Uterus (tissue), 4 donors: ENCODE measurements at places on chromosomes 13 and 19.

GRCh38 chr13:42551611-42552010 is 22.3 kb upstream of the TNFSF11 start:
- no peak for DNase-seq

- no peak for DNase-seq
These were observed 55.5 kb downstream of the EDNRB start for GRCh38 chr13:77863144-77863543.

GRCh38 chr19:14218620-14219330 is 12.8 kb upstream of the ADGRL1 start:
- no peak for DNase-seq

- no peak for DNase-seq
These were observed 44.7 kb downstream of the ARHGEF18 start for GRCh38 chr19:7393459-7393858.

- DNase-seq: no peak
These were observed 104.1 kb upstream of the ZNF492 start for GRCh38 chr19:22530042-22530441.

DNA sequence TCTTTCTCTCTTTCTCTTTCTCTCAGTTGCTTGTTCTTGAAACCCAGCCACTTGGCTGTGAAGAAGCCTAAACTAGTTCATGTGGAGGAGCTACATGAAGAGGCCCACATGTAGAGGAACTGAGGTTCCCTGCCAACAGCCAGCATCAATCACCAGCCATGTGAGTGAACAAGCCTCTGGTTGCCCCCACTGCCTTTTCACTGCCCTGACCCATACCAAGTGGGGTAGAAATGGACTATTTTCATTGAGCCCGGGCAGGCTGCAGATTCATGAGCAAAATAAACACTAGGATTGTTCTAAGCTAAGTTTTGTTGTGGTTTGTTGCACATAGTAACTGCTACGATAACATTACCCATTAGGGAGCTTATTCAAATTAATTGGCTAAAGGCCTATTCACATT is 78.7 kb upstream of the FAM216B start:
- DNase-seq: no peak

DNA sequence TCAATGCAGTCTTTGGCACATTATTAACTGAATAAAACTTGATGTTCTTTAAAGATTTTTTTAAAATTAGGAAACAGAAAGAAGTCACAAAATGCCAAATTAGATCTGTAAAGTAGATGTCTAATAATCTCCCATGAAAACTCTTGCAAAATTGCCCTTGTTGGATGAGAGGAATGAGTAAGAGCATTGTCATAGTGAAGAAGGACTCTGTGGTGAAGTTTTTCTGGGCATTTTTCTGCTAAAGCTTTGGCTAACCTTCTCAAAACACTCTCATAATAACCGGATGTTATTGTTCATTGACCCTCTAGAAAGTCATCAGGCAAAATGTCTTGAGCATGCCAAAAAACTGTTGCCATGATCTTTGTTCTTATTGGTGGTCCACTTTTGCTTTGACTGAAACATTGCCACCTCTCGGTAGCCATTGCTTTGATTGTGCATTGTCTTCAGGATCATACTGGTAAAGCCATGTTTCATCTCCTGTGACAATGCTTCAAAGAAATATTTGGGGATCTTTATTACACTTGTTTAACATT is 549.3 kb downstream of the LIG4 start:
- DNase-seq: no peak

- no peak for DNase-seq
These were observed 165.4 kb downstream of the KATNAL1 start for GRCh38 chr13:30141775-30142485.

- no peak for DNase-seq
These were observed 92.6 kb upstream of the TSC22D1 start for GRCh38 chr13:44668688-44669087.

- DNase-seq: no peak
These were observed 44.4 kb upstream of the NPAS1 start for GRCh38 chr19:46975011-46975924.

DNA sequence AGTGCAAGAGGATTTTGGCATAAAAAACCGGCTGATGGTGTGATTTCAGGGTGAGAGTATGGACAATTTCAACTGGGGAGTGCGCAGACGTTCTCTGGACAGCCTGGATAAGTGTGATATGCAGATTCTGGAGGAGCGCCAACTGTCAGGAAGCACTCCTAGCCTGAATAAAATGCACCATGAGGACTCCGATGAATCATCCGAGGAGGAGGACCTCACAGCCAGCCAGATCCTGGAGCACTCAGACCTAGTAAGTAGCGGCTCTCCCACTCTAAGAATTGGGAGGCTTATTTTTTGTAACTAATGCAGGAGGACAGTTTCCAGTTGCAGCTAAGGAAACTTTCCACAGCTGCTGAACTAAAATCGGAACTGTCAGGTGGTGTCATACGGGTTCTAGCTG is 53.6 kb downstream of the ZAR1L start:
- peak; percentile 88 for DNase-seq

DNA sequence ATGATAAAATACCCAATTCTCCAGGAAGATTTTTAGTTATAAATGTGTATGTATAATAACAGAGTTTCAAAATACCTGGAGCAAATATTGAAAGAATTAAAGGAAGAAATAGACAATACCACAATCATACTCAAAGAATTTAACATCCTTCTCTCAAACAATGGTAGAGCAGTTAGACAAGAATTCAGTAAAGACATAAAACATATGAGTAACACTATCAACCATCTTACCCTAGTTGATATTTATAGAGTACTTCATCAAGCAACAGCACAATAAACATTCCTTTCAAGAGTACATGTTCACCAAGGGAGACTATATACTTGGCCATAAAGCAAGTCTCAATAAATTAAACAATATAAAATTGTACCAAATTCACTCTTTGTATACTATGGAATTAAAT is 108.4 kb downstream of the DLEU7 start:
- no peak for DNase-seq

DNA sequence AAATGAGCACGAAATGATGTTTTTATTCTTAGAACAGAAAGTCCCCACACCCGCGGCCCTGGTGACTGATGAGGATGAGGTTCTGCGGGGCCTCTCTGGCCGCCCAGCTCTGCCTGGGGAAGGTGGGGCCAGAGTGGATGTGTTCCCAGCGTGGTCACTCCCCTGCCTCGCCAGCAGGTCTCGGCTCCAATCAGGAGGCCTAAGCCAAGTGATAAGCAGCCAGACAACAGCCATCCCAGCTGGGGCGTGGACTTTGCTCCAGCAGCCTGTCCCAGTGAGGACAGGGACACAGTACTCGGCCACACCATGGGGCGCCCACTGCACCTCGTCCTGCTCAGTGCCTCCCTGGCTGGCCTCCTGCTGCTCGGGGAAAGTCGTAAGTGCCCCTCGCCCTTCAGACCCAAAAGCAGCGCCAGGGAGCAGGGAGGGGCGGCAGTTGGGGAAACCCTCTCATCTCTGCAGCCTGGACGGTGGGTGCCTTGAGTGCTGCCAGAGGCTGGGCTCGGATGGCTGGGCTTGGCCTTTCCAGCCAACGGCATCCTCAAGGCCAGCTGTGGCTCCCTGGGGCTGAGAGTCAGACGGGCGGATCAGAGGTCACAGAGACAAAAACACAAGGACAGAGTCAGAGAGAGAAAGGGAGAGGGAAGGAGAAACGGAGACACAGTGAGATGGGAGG is at the start of gene F10:
TSS of gene F10 (plus strand) at position 250 of the 676 bp plus-strand sequence. CDS start at position 307, 57 bp downstream.
- DNase-seq: peak; percentile 70

- no peak for DNase-seq
These were observed 11.7 kb upstream of the OVOL3 start for GRCh38 chr19:36099166-36099785.

GRCh38 chr19:58325311-58326022 is 1.3 kb upstream of the ZSCAN22 start:
- no peak for DNase-seq

DNA sequence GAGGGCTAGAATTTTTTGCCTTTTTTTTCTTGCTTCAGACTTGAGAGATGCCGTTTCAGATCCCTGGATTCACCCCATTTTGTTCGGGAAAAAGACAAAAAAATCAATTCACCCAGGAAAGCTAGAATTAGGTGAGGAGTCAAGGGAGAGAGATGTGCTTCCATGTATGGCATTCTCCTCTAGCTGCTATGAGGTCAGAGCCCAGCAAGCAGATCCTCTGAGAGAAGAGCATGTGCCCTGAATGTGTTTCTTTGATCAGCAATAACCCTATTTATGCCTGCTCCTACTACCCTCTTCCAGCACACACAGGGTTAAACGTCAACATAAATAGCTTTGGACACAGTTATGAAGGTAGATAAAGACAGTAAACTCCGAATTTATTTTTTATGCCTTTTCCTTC is 53.6 kb downstream of the NDFIP2 start:
- no peak for DNase-seq

DNA sequence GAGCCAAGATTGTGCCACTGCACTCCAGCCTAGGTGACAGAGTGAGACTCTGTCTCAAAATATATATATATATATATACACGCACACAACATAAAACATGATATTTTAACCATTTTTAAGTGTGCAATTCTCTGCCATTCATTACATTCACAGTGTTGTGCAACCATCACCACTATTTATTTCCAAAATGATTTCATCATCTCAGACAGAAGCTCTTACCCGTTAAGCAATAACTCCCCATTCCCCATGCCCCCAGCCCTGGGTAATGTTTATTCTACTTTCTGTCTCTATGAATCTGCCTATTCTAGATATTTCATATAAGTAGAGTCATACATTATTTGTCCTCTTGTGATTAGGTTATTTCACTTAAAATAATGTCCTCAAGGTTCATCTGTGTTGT is 20.3 kb downstream of the WDR88 start:
- DNase-seq: no peak

- DNase-seq: no peak
These were observed 758 bp downstream of the BAX start for GRCh38 chr19:48955308-48955958.

- no peak for DNase-seq
These were observed 428 bp downstream of the RASAL3 start for GRCh38 chr19:15463861-15464371.

DNA sequence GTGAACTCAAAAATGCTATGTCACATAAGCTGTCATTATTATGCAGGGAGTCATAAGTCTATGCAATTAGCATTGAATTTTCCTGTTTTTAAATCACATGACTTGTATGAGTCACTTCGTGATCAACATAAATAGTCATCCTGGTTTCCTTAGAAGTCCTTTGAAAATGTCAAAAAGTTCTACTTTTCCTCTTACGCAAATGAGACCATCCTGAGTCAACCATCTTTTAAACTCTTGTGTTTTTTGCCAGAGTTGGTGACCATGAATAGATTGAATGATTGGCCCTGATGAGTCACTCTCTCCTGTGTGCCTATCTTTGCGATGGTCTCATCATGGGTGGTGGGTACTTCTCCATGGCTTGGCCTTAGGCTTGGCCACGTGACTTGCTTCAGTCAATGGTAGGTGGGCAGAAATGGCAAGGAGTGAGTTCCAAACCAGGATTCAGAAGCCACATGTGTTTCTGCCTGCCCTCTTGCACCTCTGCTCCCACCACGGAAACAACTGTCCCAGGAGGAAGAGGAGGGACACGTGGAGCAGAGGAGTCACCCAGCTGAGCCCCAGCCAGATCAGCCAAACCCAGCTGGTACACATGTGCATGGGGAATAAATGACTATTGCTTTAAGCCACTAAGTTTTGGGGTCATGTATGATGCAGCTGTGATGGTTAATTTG is 123.5 kb upstream of the CACNA1A start:
- no peak for DNase-seq

- no peak for DNase-seq
These were observed 3.6 kb downstream of the ZNF541 start for GRCh38 chr19:47569331-47569730.

- no peak for DNase-seq
These were observed 5.2 kb upstream of the IFT88 start for GRCh38 chr13:20561741-20562140.

- DNase-seq: no peak
These were observed 57.8 kb upstream of the FBXL3 start for GRCh38 chr13:77084755-77085154.

DNA sequence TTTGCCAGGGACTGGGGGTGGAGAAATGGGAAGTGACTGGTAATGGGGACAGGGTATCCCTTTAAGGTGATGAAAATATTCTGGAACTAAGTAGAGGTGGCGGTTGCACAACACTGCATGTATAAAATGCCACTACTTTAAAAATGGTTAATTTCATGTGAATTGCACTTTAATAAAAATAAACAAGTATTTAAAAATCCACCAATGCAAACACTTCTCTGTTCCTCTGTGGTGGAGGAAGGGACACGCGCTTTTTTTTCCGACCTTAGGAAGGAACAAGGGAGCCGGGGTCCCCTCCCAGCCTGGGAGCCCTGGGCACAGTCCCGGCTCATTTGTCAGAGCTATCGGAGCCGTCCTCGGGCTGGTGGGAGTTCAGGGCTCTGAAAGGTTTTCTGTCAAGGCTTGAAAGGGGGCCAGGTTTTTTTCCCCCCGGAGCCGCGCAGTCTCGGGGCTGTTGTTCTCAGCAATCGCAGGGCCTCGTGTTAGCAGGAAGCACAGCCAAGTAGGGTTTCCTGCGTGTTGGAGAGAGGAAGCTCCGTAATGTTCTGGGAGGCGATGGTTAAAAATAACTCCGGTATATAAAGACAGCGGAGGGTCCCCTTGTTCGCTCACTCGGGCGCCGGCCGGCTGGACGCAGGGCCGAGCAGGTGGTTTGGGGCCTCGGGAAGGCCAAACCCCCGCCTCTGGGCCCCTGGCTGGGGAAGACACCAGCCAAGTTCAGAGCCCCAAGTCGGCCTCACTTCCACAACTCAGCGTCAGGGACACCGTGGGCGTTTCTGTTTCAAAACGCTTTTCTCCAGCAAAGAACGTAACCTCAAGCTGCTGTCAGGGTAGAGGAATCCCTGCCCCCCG is 41.2 kb upstream of the KLF2 start:
- peak; percentile 91 for DNase-seq

- no peak for DNase-seq
These were observed 15.9 kb upstream of the PAK4 start for GRCh38 chr19:39109641-39110040.

GRCh38 chr19:507286-508203 is at the start of gene TPGS1:
TSS of gene TPGS1 (plus strand) at chr19:507497. CDS start at chr19:507507, 10 bp downstream.
- DNase-seq: peak; percentile 71

- no peak for DNase-seq
These were observed 289.9 kb downstream of the DIAPH3 start for GRCh38 chr13:59873856-59874255.

GRCh38 chr19:5850743-5851293 is 431 bp downstream of the FUT3 start:
- peak; percentile 57 for DNase-seq

DNA sequence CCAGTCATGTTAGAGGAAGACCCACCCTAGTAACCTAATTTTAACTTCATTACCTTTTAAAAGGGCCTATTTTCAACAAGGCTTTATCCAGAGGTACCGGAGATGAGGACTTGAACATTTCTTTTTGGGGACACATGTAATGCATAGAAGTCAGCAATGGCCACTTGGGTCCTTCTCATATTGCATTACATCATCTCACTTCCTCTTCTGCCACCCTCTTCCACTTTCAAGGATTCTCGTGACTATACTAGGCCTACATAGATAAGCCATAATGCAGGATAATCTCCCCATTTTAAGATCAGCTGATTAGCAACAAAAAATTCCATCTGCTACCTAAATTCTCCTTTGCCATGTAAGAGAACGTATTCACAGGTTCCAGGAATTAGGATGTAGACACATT is 557.2 kb downstream of the KCTD12 start:
- no peak for DNase-seq
